ENCODE measurements at places on chromosomes 3 and 15.

DNA sequence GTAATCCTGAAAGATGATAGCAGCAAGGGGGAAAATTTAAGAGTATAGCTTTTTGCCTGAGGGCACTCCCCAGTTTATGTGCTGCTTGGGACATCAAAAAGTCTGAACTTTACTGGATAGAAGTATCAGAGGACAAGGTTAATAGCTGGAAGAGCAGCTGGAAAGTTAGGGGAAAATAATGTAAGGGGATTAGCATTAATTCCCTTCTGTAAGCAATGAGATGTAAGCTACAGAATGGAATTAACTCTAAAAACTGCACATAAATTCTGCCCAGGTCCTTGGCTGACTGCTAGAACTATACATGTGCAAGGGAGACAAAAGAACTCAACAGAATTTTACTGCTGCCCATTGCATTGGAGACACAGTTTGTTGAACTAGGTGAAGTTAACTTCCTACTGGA lies 55.6 kb downstream of the ATP11B start:
- DNase-seq, result no peak

GRCh38 chr3:126915015-126915414 lies 67.9 kb upstream of the PLXNA1 start:
- no peak for DNase-seq

DNA sequence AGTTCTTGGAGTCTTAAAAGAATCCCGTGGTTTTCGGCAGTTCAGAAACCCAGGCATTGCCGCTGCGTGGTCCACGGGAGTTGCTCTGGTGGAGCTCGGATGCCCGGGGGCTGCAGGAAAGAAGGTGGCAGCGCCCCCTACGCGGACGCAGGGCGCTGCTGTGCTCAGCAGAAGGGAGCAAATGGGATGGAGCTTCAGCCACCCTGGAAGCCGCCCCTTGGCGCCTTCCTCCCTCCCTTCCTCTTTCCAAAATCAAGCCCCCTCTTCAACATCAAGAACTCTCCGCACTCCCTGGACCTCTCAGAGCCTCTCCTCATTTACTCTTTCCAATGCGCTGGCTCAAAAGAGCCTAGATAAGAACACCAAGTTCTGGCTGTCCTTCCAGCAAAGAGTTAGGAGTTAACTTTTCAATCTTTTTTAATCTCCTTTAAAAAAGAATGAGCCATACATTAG lies 880 bp upstream of the CHRNA7 start:
- DNase-seq, result no peak

DNA sequence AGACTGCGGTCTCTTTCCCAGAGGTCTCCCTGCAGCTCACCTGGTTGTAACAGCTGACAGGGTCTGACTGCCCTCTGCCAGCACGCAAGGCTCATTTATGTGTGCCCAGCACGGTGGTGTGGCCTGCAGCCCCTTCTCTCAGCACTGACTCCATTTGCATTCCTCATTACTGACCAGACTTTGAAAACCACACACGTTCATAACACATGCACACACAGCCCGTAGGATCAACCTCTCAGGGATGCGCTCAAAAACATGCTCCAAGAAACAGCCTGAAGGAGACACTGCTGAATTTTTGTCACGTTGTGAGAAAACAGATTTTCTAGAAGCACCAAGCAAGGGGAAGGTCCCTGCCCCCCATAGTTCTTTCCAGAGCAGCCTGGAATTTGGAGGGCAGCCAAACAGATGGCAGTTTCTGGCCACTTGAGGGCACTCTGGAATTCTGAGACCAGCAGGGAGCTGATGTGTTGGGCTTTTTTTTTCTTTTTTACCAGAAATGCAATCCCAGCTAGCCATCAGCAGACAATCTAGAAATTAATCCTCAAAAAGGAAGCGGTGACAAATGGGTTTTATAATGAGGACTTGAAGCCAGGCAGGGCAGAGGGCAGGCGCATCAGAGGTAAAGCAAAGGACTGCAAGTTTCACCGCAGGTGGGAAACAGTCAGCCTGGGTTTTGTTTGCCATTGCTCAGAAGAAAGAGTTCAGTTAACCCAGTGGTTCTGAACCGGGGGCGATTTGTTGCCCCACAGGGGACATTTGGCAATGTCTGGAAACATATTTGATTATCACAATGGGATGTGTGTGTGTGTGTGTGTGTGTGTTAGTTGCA lies 170.5 kb upstream of the PROK2 start:
- no peak for DNase-seq

DNA sequence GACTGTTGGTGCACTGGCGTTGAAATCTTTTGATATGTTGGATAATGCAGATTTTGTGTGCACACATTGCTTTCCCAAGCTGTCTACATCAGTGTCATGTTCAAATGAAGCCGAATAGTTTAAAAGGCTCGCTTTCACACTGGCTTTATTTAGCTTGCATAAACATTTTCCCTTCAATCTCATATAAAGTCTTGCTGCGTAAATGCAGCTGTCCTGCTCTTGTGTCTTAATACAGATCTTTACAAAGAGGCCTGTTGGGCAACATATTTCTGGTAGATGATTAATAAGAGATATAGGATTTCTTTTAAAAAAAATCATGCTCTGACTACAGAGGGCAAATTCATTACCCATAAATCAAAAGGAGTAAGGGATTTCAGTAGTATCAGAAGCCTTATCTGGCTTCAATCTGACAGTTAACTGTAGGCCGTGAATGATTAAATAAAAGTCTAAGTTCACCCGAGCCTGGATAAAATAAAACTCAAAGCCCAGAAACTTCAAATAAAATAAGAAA lies 937.2 kb downstream of the FHIT start:
- DNase-seq, result no peak

- DNase-seq, result no peak
Measured at GRCh38 chr15:95350908-95351307, 979.6 kb upstream of the NR2F2 start.

- no peak for DNase-seq
Measured at GRCh38 chr15:49436751-49437150, 13.7 kb downstream of the FGF7 start.

DNA sequence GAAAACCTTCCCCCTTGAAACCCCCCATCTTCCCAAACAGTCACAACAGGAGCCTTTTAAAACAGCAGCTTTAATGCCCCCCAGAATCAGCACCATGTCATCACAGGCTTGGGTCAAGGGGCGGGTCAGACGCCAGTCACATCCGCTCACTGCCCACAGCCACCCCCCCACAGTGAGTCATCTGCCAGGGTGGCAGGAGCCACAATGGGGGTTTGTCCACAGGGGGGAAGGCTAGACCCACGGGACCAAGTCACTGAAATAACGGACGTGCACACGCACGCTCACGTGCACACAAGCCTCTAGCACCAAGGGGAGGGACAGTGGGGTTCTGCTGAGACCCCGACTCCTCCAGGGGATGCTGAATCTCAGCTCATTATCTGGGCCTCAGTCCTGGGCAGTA lies 441 bp upstream of the UCN2 start:
- DNase-seq, result peak; percentile 6

DNA sequence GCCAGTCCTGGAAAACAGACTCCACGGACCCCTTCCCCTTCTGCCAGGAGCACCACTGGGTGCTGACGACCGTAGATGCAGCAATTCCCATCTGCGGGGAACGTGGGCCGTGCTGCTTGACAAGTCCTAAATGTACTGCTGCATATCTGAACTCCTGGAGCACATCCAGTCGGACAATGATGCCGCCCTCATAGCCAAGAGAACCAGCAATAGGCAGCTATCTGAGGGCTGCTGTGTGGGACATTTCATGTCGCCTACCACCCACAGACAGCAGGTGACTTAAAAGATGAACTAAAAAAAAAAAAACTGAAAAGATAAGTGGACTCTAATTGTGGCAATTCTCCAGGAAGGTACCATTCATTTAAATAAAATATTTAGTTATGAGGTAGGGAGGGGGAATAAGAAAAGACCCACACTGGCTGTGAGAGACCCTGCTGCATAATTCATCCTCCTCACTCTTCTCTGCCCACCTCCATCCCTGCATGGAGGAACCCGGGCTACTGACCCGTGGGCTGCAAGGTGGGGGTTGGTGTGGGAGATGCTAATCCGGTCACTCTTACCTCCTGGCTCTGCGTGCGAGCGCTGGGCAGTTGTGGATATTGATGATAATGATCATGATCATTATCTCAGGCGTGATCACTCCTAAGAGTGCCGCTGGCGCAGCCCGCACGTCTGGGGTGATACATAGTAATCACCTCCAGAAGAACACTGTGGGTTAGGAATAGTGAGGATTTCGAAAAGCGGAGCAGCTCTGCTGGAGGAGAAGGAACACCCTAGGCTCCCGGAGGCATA lies 28.3 kb downstream of the ALS2CL start:
- DNase-seq, result no peak

DNA sequence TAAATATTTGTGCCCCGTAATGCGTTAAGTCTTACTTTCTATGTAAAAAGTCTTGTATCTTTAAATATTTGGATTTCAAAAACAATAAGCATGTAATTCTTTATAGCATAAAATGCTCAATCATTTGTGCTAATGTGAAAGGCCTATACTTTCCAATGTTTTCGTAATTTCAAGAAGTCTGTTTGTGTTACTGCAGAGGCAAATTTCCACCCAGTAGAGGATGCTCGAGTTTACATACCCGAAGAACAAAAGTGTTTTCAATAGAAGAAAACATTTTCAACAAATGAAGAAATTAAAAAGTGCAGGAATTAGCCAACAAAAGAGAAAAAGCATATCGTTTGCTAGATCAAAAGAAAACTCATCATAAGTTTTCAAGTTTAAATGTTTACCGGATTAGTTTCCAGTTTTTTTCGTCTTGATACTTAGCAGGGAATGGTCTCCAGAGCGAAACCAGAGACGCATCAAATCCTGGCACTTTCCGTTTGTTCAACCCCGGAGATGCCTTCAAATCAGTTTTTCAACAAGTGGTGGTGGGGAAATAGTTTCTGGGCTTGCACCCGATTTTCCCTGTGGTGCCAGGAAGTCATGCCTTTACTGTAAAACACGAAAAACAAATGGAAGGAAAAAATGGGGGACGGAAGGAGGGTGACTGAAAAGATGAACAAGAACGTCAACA lies 1.0 kb downstream of the CGGBP1 start:
- DNase-seq, result no peak

- DNase-seq, result no peak
Measured at GRCh38 chr15:89128320-89129122, 40.3 kb downstream of the ABHD2 start.

Measured in stimulated activated CD8-positive, alpha-beta memory T cell treated with anti-CD3 and anti-CD28 coated beads, Interleukin-4, amount 100 ng/mL, for 4 hours (primary cell).